ENCODE measurements at places on chromosomes 2 and 18. TPM values are rescaled to one million over a fixed set of nuclear protein-coding genes. Genes with fewer than 3 reads are reported as not detected.

Gene PTPRN
- total RNA-seq = 0.09 TPM

Gene FZD7
- 0.30 TPM for total RNA-seq

Gene OXER1
- total RNA-seq = 0.54 TPM

Gene CGREF1
- total RNA-seq = 15.8 TPM

Gene NBAS
- 46.3 TPM for total RNA-seq

Gene XRCC5
- total RNA-seq = 487 TPM

Gene HJURP
- 77.3 TPM for total RNA-seq

Gene EDAR
- 0.43 TPM for total RNA-seq

Gene NAT8
- not detected for total RNA-seq

Gene MYOM1
- 1.9 TPM for total RNA-seq

Gene MRPS9
- 36.8 TPM for total RNA-seq

Gene CIB4
- total RNA-seq = not detected

Gene RIT2
- total RNA-seq = not detected

Gene PROM2
- total RNA-seq = 1.9 TPM

Gene TACR1
- total RNA-seq = not detected

Gene FECH
- 23.7 TPM for total RNA-seq

Gene RNF144A
- 49.3 TPM for total RNA-seq

Gene GLI2
- not detected for total RNA-seq

Gene ZNF532
- total RNA-seq = 7.0 TPM

Gene ABCB6
- 27.8 TPM for total RNA-seq

Gene SERPINB7
- not detected for total RNA-seq

Gene INPP5D
- total RNA-seq = 71.1 TPM
